ENCODE measurements at places on chromosomes 5 and 9.

- DNase-seq: no peak
These were observed 145.2 kb upstream of the IQGAP2 start for GRCh38 chr5:76257897-76258296.

DNA sequence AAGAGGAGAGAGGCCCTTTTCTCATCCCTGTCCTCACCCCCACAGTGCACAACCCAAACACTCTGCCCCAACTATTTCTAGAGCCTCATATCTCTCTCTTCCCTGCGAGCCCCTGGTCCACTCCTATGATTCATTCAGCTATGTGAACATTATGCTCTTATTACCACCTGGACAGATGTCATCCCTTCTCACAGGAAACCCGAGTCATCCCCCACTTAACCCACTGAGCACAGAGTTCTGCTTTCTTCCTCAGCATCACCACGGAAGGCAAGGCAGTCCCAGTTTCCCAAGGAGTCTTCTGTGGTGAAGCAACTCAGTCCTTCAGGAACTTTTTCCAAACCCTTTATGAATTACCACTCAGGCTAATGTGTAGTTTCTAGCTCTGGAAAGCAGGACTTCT lies 1.3 kb downstream of the DNAI1 start:
- DNase-seq: no peak

DNA sequence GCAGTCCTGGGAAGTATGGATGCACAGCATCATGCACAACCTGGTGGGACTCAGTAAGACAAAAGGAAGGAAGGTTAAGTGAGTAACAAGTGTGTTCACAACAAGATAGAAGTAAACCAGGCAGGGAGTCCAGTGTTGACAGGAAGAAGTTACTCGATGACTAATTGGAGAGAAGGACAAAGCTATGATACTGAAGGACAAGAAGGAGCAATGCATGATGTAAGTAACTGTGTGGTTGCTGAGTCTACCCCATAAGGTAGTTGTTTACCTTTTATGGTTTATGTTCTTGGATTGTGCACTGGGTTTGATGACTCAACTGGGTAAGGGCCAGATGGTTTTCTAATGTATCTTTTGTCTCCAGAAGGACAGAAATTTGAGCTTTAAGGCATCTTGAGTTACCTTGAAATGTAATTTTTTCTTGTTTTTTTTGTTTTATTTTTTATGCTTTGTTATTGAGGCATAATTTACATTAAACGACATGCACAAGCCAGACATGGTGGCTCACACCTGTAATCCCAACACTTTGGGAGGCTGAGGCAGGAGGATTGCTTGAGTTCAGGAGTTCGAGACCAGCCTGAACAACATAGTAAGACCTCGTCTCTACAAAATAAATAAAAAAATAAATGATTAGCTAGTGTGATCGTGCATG lies 89.2 kb upstream of the CAST start:
- no peak for DNase-seq

- no peak for DNase-seq
These were observed 17.4 kb downstream of the ELOVL7 start for GRCh38 chr5:60826653-60827052.

GRCh38 chr9:97905228-97905627 lies 17.1 kb downstream of the TRMO start:
- DNase-seq: no peak

DNA sequence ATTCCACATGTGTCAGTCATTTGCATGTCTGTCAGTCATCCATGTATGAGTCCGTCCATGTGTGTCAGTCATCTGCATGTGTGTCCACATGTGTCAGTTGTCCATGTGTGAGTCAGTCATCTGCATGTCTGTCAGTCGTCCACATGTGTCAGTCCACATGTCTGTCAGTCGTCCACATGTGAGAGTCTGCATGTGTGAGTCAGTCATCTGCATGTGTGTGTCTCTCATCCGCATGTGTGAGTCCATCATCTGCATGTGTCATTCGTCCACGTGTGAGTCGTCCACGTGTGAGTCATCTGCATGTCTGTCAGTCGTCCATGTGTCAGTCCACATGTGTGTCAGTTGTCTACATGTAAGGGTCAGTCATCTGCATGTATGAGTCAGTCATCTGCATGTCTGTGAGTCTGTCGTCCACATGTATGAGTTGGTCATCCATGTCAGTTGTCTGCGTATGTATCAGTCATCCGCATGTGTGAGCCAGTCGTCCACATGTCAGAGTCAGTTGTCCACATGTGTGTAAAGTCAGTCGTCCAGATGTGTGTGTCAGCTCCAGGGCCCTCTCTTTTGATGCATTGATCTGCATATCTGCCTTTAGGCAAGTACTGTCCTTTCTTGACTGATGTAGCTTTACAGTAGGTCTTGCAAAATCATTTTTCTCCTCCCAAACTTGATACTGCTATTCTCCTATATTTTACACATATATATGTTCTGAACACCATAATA lies 72.5 kb upstream of the CACNA1B start:
- no peak for DNase-seq

DNA sequence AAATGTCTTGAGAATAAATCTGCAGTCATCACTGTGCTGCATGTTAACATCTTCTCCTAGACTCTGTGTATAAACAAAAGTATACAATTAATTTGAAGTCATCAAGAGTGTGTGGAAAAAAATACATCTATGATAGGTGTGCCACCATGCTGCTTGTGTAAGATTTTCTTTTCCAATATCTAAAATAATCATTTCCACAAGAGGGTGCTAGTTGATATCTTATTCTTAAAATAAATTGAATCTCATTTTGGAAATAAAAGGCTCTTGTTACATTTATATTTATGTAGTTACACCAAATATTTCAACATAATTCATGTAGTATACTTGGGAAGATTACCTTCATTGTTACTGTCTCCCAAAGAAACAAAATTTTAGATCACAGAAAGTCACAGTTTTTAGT lies 14.1 kb upstream of the MOCS2 start:
- peak; percentile 44 for DNase-seq

GRCh38 chr9:130426883-130427282 lies 17.9 kb upstream of the ASS1 start:
- DNase-seq: no peak

DNA sequence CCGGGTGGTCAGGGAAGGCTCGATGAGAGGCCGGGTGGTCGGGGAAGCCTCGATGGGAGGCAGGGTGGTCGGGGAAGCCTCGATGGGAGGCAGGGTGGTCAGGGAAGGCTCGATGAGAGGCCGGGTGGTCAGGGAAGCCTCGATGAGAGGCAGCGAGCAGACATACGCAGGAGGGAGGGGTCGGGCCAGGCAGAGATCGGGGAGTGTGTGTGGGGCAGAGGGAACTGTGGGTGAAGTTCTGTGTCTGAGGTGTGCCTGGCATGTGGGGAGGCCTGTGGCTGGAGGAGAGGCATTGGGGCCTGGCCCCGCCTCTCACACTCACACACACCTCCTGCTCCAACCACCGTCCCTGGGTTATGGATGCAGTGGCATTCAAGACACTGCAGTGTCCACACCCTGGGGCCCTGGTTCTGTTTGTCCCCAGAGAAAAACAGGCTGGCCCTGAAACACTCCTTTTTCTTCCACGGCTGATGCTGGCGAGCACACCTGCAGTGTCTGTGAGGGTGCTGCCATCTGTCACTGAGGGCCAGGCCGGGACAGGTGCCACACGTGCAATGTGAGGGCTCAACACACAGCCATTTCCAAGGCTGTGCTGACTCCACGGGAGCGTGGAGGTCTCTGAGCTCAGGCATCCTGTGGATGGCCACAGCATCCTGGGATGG lies 6.5 kb upstream of the PLEKHG4B start:
- DNase-seq: no peak

GRCh38 chr9:17130291-17130690 lies 4.5 kb upstream of the CNTLN start:
- DNase-seq: no peak

DNA sequence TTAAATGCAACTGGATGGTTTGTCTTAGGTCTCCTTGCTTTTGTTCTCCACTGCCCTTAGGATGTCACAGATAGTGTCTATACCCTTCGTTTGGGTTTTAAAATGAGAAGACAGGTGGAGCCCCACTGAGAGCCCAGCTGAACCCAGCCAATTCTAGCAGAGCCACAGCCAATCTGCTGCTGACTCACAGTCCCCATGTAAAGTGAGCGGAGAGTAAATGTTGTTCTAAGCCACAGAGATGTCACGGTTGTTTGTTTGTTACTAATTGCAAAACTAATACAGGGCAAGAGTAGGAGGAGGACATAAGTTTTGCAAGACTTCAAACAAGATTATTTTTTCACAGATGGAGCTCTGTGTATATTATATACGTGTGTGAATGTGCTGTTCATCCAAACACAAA lies 50.5 kb upstream of the AGXT2 start:
- DNase-seq: no peak

DNA sequence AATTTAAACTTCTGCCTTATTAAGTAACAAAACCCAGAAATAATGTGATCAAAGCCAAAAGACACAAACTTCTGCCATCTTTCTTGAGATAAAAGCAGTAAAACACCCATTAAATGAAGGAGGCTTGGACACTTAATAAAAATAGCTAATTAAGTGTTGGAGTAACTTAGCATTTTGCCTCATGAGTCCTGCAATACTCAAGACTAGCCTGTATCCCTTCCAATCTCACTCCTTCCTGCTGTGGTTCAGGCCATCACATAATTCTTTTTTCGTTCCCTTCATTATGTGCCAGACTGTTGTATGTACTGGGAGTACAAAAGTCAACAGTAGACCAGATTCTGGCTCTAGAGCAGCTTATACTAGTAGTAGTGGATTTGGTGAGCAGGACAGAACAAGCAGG lies 250.2 kb downstream of the NFIB start:
- no peak for DNase-seq

DNA sequence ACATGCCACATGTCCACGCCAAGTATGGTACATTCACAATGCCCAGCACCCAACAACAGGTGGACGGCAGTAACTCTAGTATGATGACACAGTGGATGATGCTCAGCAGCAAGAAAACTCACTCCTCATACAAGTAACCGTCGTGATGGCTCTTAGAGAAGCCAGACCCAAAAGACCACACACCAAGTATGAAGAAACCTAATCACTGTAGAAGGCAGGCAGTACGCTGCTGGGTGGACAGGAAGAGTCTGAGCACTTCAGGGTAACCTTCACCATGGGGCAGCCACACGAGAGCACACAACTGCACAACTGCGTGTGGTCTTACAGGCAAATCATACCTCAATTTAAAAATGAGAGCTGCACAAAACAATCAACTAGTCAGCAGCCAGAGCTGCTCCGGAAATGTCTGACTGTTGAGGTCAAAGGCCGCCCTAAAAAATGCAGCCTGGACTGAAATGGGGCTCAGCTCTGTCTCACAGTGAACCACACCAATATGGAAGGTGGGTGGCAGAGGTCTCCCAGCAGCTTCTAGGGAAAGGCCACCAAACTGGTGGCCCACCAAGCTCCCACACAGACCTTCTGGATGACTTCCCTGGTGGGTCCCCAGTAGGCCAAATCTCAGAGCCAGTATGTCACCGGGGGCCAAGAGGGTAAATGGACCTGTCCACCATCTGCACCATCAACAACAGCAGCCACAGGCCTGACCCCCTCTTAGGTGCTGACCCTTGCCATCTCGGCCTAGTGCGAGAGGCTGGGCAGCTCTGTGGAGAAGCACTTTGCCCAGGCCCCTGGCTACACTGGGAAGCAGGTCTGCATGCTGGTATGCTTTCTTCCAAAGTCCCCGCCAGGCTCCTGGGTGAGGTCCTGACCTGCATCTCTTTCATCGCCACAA lies 17.8 kb downstream of the BICD2 start:
- no peak for DNase-seq

DNA sequence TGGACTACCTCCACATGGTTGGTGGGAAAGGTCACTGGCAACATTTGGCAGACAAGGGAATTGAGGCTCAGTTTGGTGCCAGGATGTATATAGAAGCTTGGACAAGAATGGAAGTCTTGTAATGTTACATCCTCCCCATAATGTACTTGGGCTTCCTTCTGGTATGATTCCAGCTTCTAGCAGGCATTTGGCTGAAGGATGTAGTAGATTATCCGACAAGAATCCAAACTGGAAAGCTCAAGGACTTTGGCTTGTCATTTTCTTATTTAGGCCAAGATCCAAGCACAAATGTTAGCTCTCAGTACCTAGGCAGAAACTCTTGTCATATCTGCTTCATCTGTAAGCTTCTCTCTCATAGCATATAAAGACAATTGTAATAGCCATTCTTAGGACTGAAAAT lies 209.1 kb downstream of the MAPKAP1 start:
- no peak for DNase-seq

- DNase-seq: no peak
These were observed 34.7 kb downstream of the PSIP1 start for GRCh38 chr9:15475923-15476536.

- DNase-seq: no peak
These were observed 1440.2 kb upstream of the ACO1 start for GRCh38 chr9:30944225-30944569.

DNA sequence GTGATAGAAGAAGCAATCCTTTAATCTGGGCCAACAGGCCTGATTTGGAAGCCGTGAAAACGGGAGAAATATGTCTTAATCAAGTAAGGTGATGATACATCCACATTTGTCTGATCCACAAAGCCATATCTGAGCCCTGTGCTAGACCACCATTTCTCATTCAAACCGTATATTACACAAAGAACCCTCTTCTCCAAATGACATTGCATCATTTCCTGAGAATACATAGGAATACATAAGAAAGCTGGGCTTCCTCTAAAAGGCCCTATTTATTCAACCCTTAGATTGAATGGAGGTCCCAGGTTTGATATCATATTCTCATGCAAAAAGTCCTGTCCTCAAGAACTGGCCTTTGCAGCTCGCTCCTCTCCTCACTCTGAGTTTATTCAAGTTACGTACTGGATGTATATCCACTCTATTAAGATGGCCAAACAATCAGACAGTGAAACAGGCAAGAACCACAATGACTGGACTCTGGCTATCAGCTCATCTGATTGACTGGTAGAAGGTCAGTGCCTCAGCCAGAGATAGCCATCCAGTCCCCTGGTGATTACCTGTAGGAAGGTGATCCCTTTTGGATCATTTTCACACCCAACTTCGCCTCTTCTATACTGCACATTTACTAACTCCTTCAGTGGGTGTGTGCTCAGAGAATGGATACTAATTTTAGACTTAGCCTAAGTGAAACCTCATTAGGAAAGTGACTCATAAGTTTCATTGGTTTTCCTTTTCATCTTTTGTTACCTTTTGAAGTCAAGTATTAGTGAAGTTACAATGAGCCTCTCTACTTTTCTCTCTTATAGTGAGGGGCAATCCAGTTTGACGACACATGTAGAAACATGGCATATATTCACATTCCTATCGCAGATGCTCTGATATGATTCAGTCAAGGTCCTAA lies 167.6 kb upstream of the WWC1 start:
- DNase-seq: no peak
